ENCODE measurements at places on chromosomes 4 and X.

- DNase-seq: no peak
These were observed 45.3 kb downstream of the MAP9 start for GRCh38 chr4:155331478-155331877.

- DNase-seq: no peak
These were observed 136.8 kb upstream of the PDLIM3 start for GRCh38 chr4:185672151-185672550.

GRCh38 chr4:105637408-105638176 is 70.9 kb downstream of the INTS12 start:
- no peak for DNase-seq

- no peak for DNase-seq
These were observed 661.5 kb upstream of the FRG1 start for GRCh38 chr4:189279188-189279587.

DNA sequence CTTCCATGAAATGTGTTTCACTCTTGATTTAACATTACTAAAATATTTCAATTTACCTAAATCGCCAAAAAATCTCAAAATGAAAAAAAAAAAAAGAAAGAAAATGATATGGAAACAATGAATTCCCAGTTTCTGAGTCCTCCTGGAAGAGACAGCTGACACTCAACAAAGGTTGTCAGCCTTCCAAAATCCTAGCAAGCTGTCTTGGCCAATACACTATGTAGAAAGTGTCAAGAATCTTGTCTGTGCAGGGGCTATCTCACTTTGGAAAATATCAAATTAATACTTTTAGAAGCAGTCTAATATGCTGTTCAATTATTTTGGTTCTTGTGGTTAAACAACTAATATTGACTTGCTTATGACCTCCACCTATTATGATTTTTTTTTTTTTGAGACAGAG is 8.7 kb downstream of the DKK2 start:
- DNase-seq: no peak

DNA sequence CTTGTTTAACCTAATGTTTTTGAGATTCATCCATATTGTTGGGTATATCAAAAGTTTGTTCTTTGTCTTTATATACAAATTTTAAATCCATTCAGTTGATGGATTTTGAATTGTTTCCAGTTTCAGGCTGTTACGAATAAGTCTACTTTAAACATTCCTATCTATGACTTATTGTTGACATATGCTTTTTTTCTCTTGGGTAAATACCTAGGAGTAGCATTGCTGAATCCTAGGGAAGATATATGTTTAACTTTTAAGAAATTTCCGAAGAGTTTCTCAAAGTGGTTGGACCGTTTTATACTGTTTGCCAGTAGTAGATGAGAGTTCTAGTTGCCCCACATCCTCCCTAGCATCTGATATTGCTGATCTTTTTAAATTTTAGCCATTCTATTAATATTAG is 60.9 kb upstream of the IL13RA1 start:
- peak; percentile 0 for DNase-seq

DNA sequence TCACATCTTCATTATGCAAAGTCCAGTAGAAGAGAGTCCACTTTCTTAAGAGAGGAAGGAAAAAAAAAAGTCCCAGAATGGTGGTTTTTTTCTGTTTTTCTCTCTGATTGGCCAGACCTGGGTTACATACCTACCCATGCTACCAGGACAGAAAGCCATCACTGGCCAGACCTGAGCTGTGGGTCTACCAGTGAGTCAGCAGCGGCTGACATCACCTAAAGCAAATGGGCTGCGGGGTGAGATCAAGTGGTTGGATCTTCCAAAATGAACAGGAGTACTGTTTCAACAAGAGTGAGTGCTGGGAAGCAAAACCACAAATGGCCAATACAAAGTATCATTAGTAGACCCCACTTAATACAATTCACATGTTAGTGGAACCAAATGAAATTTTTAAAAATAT is 1.6 kb upstream of the NDST3 start:
- DNase-seq: peak; percentile 16

DNA sequence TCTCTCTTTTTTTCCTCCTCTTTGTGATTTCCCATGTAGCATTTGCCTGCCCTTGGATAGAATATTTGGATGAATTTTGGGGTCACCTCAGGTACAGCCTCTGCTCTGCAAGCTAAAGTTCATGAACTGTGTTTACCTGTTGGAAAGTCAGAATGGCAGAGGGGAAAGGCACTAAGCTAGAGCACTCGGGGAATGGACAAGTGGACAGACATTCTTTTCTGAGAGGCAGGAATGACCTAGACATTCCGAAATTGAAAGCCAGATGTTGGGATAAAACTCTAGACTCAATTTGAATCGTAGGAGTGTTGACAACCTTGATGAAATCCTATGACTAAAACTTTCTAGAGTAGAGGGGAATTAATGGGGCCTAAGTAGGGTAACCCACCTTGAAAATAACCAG is 56.1 kb downstream of the LUZP4 start:
- DNase-seq: no peak

DNA sequence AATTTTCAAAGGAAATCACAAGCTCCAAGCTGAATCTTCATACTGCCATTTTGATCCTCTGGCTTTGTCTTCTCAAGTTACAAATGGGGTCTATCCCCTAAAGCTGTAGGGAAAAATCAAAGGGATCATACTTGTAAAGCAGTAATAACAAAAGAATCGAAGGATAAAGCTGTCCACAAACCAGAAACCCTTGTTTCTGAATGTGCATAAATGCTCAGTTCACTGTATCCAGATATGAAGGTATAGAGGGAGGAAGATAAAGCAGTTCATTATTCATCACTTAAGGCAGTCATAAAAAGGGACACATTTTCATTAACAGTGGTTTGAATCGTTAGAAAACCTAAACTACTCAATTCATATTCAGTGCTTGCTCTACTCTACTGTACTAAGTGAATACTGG is 33.2 kb upstream of the RPS6KA6 start:
- no peak for DNase-seq

DNA sequence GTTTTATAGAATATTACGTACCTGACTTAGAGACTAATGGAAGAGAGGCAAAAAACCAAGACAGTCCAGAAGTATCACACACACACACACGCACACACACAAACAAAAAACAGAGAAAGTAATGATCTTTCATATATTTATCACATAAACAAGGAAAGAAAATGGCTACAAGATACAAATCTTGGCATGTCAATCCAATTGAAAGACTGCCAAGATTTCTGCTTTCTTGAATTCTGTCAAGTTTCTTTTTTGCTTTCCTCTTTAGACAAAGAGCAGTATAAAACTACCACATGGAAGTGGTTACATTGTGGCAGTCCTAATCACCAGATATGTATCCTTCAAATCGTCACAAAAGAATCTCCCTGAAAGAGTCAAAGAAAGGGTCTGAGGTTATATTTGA is 2097.4 kb upstream of the AGA start:
- no peak for DNase-seq

DNA sequence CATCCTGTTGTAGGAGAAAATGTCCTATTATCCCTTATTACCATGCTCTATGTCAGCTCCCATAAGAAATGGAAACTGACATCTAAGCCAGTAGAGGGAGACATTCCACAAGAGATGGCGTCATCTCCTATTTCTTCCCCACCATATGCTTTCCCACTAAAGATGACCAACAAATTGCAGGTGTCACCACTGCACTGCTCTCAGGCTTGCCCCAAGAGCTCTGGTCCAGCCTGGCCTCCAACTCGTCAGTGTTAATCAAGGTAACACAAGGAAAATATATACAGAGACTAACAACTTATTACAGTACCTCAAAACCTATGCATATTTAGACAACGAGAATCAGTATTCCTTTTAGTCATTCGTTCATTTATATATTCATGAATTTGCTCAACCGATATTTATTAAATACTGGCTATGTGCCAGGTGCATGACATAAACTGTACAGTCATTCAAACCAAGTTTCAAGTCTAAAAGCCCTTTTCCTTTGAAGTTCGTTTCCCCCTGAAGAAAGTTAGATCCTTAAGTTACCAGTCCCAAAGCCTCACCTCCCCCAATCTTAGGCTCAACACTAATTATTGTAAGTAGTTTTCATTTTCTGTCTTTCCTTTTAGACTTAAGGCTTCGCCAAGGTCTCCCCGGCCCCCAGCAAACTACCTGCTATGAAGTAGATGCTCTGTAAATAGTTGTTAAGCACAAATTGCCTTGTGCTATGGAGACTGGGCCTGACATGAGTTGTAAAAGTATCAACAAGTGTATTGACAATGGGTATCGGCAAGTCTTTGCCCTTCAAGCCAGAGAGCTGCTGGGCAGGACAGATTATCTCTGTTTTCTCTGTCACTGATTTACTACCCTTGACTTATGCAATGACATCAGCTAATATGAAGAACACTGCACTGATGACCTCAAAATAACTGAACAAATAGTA is 3.1 kb upstream of the FGB start:
- peak; percentile 57 for DNase-seq

DNA sequence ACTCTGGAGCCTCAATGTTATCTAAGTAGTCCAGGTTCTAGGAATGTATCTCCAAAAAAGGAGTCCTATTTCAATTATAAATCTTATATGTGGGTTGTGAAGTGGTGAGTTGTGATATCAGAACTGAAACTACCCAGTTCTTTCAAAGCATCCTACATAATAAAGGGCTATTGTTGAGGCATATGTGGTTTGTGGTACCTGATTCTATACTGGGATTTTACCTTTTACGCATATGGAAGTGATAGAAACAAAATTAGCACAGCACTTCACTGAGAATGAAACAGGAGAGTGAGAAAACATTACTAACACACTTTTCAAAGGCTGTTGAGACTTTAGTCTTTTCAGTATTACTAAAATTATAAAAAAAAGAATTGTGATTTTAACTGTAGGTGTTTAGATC is 417.7 kb upstream of the GALNT7 start:
- DNase-seq: no peak

DNA sequence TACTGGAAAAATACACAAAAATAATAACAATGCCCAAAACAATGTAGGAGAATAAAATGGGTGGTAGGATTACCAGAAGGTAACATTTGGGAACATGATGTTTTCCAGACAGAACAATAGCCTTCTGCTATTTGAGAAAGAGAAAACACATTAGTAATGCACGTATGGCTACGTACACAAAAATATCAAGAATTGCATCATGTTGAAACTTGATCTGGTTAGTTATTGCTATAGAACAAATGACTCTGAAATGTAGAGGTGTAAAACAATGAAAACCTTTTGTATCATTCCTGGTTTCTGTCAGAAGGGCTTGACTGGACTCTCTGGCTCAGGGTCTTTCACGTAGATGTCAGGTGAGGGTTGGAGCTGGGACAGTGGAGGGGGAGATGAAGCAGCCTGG is 1040.0 kb downstream of the FAT4 start:
- DNase-seq: no peak

DNA sequence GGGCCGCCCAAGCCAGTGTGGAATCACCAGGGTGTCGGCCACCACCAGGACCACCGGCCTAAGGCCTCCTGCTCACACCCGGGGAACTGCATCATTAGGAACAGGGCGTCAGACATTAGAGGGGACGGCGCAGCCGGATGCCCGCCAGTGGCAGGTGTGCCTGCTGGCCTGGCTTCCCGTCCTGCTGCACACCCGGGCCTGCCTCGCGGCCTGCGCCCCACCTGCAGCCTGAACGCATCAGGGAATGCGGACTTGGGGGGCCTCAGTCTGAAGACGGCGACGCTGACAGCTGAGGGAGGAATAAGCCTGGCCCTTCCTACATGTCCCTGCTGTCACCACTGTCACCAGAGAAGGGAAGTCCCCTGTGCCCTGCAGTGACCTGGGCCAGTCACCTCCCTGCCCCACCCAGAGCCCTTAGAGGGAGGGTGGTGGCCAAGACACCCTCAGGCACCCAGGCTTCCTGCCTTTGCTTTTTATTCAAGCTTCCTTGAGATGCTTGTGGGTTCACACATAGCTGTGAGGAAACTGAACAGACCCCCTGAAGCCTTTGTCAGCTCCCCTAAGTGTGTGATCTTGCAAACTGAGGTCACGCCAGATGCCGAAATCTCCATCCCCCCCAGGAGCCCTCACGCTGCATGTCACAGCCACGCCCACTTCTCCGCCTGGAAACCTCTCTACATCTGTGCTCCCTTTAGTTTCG is 3.2 kb downstream of the DGKQ start:
- no peak for DNase-seq

DNA sequence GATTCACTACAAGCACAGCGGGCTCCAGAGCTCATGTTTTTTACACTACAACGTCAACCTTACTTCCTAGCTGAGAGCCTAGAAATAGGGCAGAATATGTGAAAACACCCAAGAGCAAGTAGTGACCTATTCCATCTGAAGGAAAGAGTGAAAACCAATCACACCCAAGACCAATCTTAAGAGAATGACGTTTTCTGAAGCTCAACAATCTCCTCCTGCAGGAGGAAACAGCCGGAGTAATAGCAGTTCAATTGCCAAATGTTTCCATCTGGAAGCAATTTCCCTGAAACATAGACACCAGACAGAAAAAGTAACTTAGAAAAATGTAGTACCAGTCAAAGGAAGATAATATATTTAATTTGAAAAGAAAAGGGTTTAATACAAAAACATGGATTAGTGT is 142.4 kb downstream of the ANXA5 start:
- no peak for DNase-seq

DNA sequence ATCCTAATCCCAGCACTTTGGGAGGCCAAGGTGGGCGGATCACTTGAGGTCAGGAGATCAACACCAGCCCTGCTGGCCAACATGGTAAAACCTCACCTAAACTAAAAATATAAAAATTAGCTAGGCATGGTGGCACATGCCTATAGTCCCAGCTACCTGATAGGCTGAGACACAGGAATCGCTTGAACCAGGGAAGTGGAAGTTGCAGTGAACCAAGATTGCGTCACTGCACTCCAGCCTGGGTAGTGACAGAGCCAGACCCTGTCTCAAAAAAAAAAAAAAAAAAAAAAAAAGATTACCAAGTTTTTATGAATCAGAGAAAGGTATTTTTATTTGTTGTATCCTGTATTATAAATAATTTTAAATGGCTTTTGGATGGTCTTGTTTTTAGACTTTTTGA is 15.1 kb downstream of the TRAPPC11 start:
- DNase-seq: no peak

- DNase-seq: no peak
These were observed 18.3 kb downstream of the SPON2 start for GRCh38 chr4:1154126-1154522.

DNA sequence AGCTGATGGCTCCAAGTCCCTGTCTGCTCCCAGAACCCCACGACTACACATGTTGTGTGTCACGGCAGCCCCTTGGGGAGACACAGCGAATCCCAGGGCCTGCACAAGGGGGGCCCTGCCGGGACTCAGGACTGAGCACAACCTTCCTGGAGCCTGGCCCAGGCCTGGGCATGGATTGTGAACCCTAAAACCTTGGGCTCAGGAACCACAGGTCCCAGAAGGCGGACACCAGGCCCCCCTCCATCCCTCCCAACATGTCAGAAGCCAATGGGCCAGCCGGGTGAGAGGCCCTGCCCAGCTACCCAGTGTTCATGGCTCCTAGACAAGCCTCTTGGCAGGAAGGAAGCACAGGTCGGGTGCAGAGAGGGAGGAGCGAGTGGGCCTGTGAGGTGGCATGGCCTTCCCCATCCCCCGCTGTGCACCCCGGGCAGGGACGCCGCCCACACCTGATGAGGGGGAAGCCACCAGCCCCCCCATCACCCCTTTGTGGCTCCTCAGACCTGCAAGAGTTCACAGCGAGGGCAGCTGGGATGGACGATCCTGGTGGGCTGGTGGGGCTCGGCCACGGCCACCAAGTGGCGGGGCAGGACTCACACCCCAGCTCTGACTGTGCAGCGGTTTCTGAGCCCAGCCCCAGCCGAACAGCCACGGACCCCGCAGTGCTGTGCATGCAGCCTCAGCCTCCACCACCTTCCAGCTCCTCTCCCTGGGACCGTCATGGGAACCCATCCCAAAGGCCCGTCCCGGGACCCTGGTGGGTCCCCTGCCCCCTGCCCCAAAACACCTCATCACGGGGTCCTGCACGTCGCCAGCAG is 3.7 kb downstream of the PDE6B start:
- no peak for DNase-seq
